NCI-H460 (cell line): ENCODE measurements at places on chromosomes 12 and 14. TPM values are rescaled to one million over a fixed set of nuclear protein-coding genes. Genes with fewer than 3 reads are reported as not detected.
A peak's percentile ranks its signal among the peaks of the same experiment; 100 is the strongest.

GRCh38 chr14:95260537-95261361 is 59.0 kb downstream of the CLMN start:
- no peak for DNase-seq

- DNase-seq = no peak
These were observed 198.1 kb downstream of the SLC38A4 start for GRCh38 chr12:46627686-46628085.

GRCh38 chr12:93773122-93773871 is 96.1 kb downstream of the CRADD start:
- DNase-seq = no peak

DNA sequence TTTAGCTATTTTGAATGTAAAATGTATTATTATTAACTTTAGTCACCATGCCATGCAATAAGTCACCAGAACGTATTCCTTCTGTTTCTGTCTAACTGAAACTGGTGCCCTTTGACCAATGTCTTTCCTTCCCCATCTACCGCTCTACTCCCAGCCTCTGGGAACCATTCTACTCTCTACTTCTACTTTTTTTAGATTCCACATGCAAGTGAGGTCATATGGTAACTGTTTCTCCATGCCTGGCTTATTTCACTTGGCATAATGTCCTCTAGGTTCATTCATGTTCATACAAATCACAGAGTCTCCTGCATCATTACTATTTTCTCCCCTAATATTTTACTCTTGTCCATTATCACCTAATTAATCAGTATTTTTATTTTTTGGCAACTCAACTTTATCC is 160.1 kb downstream of the TMX1 start:
- DNase-seq = no peak

- DNase-seq = no peak
These were observed 5.1 kb upstream of the CHD4 start for GRCh38 chr12:6612247-6612646.

- no peak for DNase-seq
These were observed 246.7 kb downstream of the DACT1 start for GRCh38 chr14:58884442-58884841.

DNA sequence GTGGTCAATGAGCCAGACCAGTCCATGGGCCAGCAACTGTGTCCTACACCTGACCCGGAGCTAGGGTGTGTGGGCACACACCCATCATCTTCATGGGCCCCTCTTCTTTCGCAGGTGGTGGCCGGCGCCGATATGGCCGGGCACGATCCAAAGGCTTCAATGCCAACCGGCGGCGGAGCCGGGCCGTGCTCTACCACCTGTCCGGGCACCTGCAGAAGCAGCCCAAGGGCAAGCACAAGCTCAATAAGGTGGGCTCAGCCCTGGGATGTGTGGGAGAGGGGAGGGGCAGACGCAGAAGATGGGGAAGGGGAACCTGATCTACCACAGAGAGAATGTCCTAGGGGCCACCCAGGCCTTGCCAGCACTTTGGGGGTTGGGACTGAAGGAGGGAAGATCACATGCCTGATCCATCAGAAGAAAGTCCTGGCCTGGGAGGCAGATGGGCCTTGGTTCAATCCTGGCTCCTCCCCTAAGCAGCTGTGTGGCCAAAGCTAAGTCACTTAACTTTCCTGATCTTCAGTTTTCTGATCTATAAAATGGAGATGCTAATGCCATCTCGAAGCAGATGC is 3.8 kb downstream of the KCNH3 start:
- DNase-seq = no peak

GRCh38 chr12:65614259-65614889 is 209.9 kb upstream of the HMGA2 start:
- DNase-seq = no peak

GRCh38 chr12:130632642-130633041 is 83.5 kb downstream of the RIMBP2 start:
- no peak for DNase-seq

DNA sequence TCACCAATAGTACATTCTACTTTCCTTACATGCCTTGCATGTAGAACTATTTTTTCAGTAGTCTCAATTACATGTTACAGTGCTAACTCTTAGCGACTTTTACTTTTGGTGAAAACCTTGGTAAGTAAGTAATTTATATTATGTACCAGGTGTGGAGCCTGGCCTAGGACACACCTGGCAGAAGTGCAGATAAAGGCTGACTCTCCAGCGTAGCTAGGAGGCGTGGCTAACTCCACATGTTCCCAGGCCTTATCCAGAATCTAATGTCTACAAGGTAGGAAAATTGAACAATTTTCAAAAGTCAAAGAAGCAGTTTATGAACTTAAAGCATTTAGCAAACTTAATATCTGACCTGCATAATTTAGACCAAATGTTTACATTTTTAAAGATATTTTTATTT is 157.4 kb downstream of the DHRS2 start:
- no peak for DNase-seq

DNA sequence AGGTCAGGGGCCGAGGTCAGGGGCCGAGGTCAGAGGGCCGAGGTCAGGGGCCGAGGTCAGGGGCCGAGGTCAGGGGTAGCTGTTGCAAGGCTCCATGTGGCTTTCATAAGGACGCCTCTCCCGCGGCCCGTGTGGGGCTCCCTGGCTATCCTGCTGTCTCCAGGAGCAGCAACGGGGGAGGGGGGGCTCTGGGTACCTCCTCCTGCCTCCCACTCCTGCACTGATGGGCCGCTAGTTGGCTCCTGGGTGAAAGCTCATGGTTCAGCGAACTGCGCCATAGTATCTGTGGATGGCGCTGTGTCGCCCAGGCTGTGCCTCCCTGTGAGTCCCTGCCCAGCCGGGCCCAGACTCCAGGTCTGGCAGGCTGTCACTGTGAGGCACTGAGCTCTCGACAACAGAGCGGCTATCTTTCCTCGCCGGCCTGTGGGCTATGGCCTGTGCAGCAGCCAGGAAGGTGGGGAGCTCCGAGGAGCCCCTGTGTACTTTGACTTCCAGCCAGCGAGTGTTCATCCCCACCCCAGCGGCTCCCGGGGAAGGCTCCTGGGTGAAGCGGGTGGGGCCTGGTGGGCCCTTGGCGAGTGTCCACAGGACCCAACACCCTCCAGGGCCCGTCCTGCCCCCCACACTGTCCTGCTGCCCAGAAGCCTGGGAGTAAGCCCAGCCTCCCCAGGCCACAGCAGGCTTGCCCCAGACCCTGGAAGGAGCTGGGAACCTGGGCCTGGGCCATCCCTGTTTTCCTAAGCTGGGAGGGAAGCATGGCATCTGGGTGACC is 8.1 kb downstream of the RFLNA start:
- DNase-seq = no peak

- no peak for DNase-seq
These were observed 207.3 kb downstream of the LRIG3 start for GRCh38 chr12:58712976-58713375.

DNA sequence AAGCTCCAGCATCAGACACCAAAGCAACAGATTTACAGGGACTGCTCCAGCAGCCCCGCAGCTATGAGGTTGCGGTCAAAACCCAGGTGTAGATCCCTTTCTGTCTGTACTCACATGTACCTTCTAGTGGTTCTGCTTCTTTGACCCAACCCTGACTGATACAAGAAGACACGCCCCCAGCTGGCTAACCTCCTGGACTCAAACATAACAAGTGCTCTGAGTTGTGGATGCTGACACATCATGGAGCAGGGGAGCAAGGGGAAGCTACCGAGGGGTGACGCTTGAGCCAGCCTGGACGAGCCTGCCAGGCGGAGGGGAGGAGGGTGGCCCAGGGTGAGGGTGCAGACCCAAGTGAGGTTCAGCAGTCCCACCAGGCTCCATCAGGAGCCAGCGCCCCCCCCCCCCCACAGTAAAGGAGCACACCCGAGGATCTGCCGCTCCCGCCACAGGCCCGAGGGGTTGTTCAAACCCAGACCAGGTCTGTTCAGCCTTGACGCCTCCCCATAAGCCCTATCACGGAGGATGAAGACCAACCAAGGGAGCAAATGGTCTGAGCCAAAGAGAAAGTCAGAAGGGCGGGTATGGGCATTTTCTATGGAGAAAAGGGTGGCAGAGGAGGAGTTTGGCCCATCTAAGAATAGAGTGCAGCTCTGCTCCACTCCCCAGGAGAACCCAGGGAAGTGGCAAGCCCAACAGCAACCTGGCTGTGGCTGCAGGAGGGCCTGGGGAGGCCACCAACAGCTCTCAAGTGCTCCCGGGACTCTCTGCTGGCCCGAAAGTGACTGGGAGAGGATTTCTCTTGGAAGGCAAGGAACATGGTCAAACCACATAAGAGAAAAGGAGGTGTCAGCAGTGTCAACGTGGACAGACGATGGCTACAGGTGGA is 229.4 kb downstream of the BCL11B start:
- no peak for DNase-seq

- DNase-seq = no peak
These were observed 32.8 kb upstream of the TBX5 start for GRCh38 chr12:114438635-114439256.

- no peak for DNase-seq
These were observed 28.3 kb downstream of the C12orf75 start for GRCh38 chr12:105358789-105359188.

GRCh38 chr12:40534828-40535227 is 157.4 kb upstream of the CNTN1 start:
- DNase-seq = no peak

- no peak for DNase-seq
These were observed 129.6 kb downstream of the RFLNA start for GRCh38 chr12:124424516-124424905.

- DNase-seq = no peak
These were observed 68.7 kb downstream of the EID3 start for GRCh38 chr12:104372061-104372720.

- DNase-seq = no peak
These were observed 147.5 kb upstream of the LHX5 start for GRCh38 chr12:113619202-113619601.

DNA sequence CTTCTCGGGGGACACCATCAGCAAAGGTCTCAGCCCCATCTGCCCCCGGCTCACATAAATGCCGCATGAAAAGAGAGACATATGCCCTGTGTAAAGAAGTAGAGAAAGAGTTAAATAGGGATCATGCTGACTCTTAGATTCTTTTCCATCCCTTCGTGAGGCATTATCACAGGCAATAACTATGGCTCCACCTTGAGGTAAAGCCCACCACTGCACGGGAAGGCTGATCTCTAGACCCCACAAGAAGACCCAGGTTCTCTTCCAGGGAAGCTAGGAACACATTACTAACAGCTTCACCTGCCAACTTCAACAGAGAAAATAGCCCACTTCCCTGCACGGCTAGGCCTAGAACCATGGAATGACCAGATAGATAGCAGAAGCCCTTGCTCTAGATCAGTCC is 14.1 kb upstream of the NOP2 start:
- no peak for DNase-seq

DNA sequence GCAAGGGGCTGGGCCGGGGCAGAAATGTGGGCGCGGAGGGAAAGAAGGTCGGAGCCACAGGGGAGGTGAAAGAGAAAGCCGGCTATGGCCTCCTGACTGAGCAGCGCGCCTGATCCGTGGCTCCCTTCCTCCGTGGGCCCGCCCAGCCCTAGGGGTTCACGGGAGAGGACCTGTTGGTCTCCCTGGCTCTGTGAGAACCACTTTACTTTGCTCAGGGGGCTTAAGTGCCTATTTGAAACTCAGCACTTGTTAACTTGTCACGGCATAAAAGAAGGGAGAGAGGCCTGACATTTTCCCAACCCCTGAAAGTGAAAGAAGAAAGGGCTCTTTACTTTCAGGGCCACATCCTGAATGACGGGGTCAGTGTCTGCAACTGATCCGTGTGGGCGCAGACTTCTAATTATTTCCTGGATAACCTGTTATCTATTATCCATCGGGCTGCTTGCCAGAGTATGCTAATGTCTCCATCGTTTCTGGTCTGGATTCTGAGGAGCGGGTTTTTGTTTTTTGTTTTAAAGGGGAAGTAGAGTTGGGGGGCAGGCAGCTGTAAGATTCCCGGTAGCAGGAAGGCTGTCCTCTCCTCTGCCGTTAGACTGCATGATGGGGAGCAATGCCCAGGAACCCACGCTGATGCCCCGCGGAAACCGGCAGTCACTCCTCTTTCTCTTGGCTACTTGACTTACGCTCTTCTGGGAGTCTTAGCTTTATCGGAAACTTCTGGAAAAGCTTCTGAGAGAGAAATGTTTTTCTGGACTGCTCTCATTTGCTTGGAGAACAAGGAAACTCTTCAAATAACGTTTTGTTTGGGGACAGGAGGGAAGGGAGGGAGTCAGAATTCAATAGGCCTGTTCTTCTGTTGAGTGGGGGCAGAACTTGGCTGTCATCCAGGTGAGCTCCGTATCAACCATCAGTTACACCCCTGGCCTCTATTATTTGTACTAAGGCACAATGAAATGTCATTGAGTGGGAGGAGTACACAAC is 127.7 kb upstream of the MAX start:
- peak; percentile 21 for DNase-seq

- DNase-seq = no peak
These were observed 48.8 kb downstream of the SYNE2 start for GRCh38 chr14:63901434-63902085.

GRCh38 chr12:69755302-69755701 is 16.6 kb downstream of the RAB3IP start:
- no peak for DNase-seq

DNA sequence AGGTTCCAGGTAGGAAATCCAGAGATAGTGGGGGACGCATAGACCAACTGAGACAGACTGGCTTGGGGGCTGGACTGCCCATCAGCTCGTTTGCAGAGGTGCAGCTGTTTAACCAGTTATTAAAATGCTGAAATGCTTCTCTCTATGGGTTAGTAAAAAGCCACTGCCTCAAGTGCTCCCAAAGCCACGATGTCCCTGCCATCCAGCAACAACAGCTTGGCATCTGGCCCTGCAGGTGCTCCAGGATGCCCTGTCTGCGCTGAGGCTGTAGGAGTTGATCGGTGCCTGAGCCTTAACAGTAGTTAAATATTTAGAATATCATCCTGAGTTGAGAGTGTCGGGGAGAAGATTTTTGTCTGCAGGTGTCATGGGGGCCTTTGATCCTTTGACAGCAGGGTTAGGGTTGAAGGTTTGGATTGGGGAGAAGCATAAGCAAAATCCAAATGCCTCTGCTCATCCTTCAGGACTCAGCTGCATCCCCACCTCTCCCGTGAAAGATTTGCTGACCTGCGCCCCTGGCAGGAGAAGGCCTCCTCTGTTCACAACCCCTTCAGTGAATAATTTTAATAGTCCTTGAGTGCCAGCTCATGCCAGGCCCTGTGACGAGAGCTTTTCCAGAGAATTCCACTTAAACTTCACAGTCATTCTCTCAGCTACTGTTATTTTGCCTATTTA is 127.3 kb upstream of the PWP1 start:
- no peak for DNase-seq

- no peak for DNase-seq
These were observed 36.1 kb downstream of the ASCL1 start for GRCh38 chr12:102993537-102993936.

GRCh38 chr12:48995086-48995879 is 3.9 kb downstream of the DDN start:
- peak; percentile 81 for DNase-seq

KCNH3 gene
- total RNA-seq = 0.32 and 0.49 TPM in 2 replicates

GDF3 gene
- total RNA-seq = not detected in 2 replicates

HIP1R gene
- 61.5 and 64.1 TPM in 2 replicates for total RNA-seq

TAS2R42 gene
- not detected in 2 replicates for total RNA-seq

BMAL2 gene
- total RNA-seq = 10.4 and 10.9 TPM in 2 replicates

DIO3 gene
- total RNA-seq = not detected in 2 replicates

NAV3 gene
- 9.4 and 9.9 TPM in 2 replicates for total RNA-seq

KCNC2 gene
- total RNA-seq = not detected in 2 replicates

CD4 gene
- total RNA-seq = not detected in 2 replicates

MOK gene
- total RNA-seq = 65.2 and 70.8 TPM in 2 replicates

USP44 gene
- total RNA-seq = 0.09 TPM in 1 of 2 replicates, not detected in the other

ACOT6 gene
- total RNA-seq = not detected in 2 replicates

B4GALNT1 gene
- 43.1 and 46.4 TPM in 2 replicates for total RNA-seq

TEX52 gene
- not detected in 2 replicates for total RNA-seq

FAM90A1 gene
- total RNA-seq = not detected in 2 replicates

C14orf180 gene
- not detected in 2 replicates for total RNA-seq

SPX gene
- total RNA-seq = 310 and 328 TPM in 2 replicates

IL22 gene
- total RNA-seq = not detected in 2 replicates

CABP1 gene
- not detected in 2 replicates for total RNA-seq
